ENCODE measurements at places on chromosomes 3 and 15. TPM values are rescaled to one million over a fixed set of nuclear protein-coding genes. Genes with fewer than 3 reads are reported as not detected.

Gene ARPP21
- total RNA-seq, result 27.8 TPM

Gene TM4SF1
- 110 TPM for total RNA-seq

Gene MAGEL2
- total RNA-seq, result 4.6 TPM

Gene TFDP2
- total RNA-seq, result 46.0 TPM

Gene CCRL2
- 3.9 TPM for total RNA-seq

Gene PATL2
- 0.72 TPM for total RNA-seq

Gene CPN2
- not detected for total RNA-seq

Gene CCR3
- not detected for total RNA-seq

Gene ZIC1
- total RNA-seq, result 87.2 TPM

Gene ANKUB1
- 3.3 TPM for total RNA-seq

Gene ZBED2
- total RNA-seq, result not detected

Gene GABRA5
- 30.6 TPM for total RNA-seq

Gene GNAT1
- not detected for total RNA-seq

Gene CASR
- total RNA-seq, result 0.11 TPM

Gene LYZL4
- not detected for total RNA-seq

Gene ATP13A5
- 0.89 TPM for total RNA-seq

Gene ERICH6
- total RNA-seq, result 0.40 TPM

Gene WNT7A
- 5.0 TPM for total RNA-seq

Gene AMOTL2
- 54.7 TPM for total RNA-seq

Gene SLC22A13
- total RNA-seq, result 0.40 TPM

Gene ROBO2
- total RNA-seq, result 196 TPM

Gene CPNE9
- 3.3 TPM for total RNA-seq

Gene CAMKV
- total RNA-seq, result 17.1 TPM

Gene TLR9
- not detected for total RNA-seq

Gene ZPLD1
- 1.8 TPM for total RNA-seq

Gene BMF
- 7.8 TPM for total RNA-seq

Gene CTXN2
- 0.77 TPM for total RNA-seq

Gene ASB14
- 0.59 TPM for total RNA-seq

Gene AP3B2
- total RNA-seq, result 36.4 TPM

Gene GOLGA8G
- not detected for total RNA-seq

Gene GOLGA8Q
- total RNA-seq, result 1.8 TPM

Gene CCR9
- total RNA-seq, result 2.0 TPM

Gene ANKDD1A
- total RNA-seq, result 9.8 TPM

Gene UPK1B
- total RNA-seq, result 2.9 TPM

Data from spinal cord (tissue), 10 donors.